ENCODE measurements at places on chromosomes 5 and 9. TPM values are rescaled to one million over a fixed set of nuclear protein-coding genes. Genes with fewer than 3 reads are reported as not detected.

The PAPPA gene
- 11.0 TPM for total RNA-seq

DNA sequence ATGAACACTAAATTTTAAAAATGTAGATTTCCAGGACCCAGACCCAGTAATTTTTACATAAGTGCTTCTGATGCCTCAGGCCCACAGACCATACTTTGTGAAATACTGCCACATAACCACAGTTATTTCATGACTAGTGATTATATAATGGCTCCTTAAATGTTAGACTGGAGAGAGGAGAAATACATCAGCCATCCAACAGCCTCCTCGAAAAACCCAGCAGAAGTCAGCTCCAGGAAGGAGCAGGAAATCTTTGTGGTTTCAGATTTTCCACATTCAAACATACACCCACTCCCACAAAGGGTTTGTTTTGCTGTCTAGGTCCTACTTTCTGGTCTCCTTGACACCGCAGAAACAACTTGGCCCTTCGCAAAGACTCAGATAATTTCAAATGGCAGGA lies 455.2 kb downstream of the DTWD2 start:
- DNase-seq, result no peak

GRCh38 chr5:150789450-150789849 lies 10.9 kb downstream of the SMIM3 start:
- DNase-seq, result no peak

The GGTA1 gene
- total RNA-seq, result not detected

The PCDHB5 gene
- total RNA-seq, result 7.3 TPM

- DNase-seq, result no peak
These were observed 518 bp downstream of the ZDHHC12 start for GRCh38 chr9:128723352-128723865.

- no peak for DNase-seq
These were observed 528.8 kb upstream of the PTGER4 start for GRCh38 chr5:40150896-40151295.

Data from type B pancreatic cell (in vitro differentiated cells).